Peyer's patch (tissue), 4 donors: ENCODE measurements at places on chromosomes 4 and X.

DNA sequence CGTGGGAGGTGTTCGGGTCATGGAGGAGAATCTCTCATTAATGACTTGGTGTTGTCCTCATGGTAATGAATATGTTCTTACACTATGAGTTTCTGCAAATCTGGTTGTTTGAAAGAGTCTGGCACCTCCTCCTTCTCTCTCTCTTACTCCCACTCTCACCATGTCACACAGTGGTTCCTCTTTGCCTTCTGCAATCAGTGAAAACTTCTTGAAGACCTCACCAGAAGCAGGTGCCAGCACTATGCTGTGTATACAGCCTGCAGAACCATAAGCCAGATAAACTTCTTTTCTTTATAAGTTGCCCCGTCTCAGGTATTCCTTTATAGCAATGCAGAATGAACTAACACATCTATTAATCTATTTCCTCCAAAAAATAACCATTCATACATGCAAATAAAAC is 275.0 kb downstream of the ANTXR2 start:
- no peak for DNase-seq

DNA sequence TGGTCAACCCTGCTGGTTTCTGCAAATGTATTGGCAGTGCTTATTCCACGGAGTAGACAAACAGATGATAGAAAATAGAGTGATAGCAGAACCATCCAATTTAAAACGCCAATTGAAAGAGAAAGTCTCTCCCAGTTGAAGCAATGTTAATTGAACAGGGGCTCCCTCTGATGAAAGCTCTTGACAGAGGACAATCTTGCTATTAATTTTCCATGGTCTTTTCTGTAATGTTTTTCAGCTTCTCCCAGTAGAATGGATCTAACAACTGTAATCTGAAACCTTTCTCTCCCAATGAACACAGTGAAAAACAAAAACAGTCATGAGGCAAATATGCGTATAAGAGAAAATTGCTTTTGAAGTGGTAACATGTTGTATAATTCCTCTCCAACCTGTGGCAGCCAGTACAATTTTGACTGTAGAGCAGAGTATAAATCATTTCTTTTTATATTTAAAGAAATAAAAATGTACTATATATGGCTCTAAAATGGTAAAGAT is 225.1 kb upstream of the GALNTL6 start:
- no peak for DNase-seq

GRCh38 chr4:109648266-109648996 is 54.8 kb downstream of the CASP6 start:
- DNase-seq: no peak

DNA sequence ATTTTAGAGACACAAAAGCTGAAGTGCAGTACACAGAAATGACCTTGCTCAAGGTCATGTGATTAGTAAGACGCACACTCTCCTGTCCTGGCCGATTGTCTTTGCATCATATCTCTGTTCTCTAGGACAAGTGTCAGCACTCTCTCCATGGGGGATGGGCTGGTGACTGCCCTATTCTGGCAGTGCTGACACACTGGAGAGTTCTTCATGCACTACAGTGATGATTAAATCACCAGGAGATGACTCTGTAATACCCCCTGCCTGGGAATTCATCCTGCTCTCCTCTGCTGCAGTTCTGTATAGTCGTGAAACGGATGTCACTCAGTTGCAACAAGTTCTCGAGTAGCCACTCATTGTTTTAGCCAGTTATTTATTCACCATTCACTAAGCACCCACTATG is 5.3 kb upstream of the SHISA3 start:
- no peak for DNase-seq

DNA sequence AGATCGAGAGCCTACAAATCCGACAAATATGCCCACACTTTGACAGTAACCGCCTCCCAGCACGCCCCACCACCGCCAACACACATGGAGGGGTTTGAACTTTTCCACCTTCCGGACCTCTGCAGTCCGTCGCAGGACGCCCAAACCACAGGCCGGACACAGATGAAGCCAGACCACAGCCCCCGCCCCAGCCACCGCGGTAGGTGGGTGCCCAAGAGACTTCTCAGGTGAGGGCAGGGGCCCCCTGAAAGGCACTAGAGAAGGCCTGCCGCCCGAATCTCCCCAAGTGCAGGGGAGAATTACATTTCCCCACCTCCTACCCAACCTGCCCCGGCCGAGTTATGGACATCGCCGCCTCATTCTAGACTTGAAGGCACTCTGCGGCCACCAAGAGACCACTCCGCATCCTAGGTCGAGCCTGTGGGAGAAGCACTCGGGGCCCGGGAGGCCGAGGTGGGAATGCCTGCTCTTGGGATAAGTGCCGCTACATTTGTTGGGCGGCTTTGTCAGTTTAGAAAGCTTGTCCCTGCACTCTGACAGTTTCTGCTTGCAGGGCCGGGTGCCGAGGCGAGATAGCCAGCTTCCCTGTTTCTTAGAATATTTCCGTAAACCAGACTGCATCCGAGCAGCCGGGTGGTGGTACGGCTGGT is 21.5 kb downstream of the HAND2 start:
- DNase-seq: no peak

DNA sequence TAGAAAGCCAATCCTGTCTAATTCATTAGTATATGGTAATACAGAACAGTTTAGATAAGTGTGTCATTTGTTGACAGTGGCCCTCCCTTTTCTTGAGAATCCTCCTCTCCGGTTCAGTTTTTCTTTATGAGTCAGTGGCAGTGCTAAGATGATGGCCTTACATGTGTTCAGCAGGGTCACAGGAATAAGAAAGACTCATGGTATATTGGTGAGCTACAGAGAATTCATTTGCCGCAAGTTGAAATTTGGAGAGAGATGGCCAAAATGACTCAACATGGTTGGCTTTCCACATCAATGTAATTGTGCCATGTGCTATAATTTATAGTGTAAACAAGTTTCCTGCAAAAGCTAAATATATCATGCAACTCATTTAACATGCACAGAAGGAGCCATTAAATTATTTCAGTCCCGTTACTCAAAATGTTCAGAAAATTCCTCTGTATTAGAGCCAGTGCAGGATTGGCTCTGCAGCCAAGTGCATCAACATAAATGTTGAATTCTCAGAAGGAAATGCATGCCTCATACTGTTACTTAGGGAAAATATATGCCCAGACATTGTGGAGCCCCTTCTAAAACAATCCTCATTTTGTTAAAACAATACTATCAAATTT is 374.3 kb downstream of the AFF2 start:
- no peak for DNase-seq

- DNase-seq: peak; percentile 24
Measured at GRCh38 chr4:26321373-26322221, 783 bp downstream of the RBPJ start.
